NCI-H1417 treated with DMSO at 0.1 percent for 48 hours (cell line): ENCODE measurements at places on chromosomes 16 and 17.

DNA sequence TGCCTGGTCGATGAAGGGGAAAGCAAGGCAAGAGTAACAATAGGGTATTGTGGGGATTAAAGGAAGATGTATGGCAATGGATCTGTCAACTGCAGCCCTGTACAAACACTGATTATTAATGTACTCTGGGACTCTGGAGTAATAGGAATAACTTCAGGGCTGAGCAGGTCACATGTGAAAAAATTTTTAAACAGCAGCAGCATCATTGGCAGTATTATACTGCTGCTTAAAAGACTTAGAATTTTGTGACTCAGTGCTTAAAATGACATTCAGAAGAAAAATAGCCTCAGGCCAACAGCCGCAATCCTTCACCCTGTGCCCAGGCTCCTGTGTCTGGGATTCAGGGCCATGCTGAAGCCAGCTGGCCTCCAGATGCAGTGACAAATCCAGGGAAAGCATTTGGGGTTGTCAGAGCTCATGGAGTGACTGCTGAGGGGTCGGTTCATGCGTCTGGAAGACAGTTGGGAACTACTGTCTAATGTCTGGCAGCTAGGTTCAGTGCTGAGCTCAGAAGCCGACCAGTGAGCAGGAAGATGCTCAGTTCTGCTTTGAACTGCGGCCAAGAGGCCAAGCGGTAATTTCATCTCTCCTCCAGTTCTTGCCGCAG, 22.2 kb downstream of the TEX2 start:
- no peak for DNase-seq

GRCh38 chr17:77884019-77884418, 74.5 kb upstream of the TNRC6C start:
- peak; percentile 65 for DNase-seq

DNA sequence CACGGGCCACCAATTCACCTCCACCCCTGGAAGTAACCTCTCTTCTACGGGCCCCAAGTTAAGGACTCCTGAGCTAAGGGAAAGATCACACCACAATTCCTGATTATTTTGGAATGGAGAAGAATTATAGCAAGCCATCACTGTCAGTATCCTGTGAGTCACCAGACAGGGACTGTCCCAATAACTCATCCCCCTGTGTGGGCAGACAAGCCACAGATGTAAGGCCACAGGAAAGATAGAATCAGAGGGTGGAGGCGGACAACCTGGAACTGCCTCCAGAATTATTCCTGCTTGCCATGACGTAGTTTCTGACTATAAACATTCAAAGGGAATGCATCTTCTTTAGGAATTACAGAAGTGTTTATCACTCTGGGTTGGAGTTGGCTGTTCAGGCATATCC, 5.8 kb upstream of the MYO1D start:
- DNase-seq = no peak

DNA sequence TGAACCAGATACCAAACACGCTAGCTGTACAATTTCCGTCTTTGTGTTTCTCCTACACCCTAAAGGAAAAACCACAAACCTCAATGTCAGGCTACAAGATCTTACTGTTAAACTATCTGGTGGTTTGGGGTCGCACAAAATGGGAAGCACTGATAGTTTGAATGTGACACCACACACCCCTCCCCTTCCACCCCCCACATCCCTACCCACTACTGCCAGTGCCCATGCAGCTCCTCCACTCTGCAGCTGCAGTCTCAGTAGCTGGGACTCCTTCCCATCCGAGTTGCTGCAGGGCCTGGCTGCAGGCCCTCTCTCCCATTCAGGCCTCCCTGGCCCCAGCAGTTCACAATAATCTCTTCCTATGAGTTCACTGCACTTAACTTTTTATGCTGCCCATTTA, 18.4 kb downstream of the TRAP1 start:
- no peak for DNase-seq

GRCh38 chr17:61627658-61628057, 36.6 kb upstream of the NACA2 start:
- DNase-seq = no peak
